ENCODE measurements at places on chromosomes 12 and 14.

- peak; percentile 6 for DNase-seq
Measured at GRCh38 chr12:54596526-54596946, 8.1 kb upstream of the PPP1R1A start.

DNA sequence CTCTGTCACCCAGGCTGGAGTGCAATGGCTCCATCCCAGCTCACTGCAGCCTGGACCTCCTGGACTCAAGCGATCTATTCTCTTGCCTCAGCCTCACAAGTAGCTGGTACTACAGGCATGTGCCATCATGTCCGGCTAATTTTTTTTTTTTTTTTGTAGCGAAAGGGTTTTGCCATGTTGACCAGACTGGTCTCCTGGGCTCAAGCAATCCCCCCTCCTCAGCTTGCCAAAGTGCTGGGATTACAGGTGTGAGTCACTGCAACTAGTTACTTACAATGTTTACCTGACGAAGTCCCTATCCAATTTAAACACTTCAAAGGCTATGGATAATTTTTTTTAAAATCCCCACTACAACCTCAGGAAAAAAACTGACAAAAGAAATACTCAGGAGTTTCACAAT is 1.8 kb downstream of the KRR1 start:
- DNase-seq, result no peak

DNA sequence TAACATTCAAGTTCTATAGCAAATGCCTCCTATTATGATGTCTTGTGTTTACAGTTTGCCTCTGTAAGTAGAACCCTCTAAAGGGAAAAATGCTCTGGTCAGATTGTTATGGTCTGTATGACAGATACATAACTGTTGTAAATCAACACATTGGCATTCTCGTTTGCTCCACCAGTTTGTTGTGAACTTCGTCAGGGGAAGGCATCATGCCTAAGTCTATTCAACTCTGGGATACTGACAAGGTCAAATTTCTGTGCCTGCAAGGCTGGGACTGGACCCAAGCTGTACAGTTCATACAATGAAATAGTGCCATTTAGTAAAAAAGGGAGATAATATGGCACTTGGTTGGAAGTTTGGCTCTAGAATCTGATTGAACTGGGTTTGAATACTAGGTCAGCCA is 392.3 kb downstream of the RAD51B start:
- no peak for DNase-seq

- no peak for DNase-seq
Measured at GRCh38 chr12:78418919-78419318, 445.7 kb upstream of the SYT1 start.

DNA sequence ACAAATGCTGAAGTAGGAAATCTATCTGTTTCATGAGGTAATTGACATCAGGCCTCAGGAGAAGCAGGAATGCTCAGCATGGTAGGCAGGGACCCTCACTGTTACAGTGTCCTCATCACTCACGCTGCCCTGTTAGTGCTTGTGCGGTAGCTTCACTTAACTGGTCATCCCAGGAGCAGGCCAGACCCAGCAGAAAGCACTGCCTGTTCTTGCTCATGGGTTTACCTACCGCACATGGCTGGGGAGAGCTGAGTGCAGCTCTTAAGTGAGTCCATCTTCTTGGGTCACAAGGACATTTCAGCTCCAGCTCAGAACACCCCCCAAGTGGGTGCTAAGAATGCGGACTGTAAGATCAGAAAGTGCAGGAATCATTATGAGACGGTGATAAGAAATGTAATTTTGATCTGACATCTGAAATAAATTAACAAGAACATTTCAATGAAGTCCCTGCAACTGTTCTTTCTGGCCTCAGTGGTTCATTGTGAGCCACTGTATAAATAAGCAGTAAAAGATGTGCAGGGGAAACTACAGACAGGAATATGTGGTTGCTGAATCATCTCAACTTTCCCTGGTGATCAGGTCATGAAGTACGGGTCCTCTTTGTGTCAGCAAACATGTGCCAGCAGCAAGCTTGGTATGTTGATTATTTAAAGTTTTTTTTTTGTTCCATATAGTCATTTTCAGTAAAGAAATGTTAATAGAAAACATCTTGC is 757.7 kb upstream of the TMEM132C start:
- peak; percentile 95 for DNase-seq

GRCh38 chr12:123916729-123917128 is 55.9 kb downstream of the CCDC92 start:
- DNase-seq, result no peak

- DNase-seq, result no peak
Measured at GRCh38 chr12:124495194-124495983, 72.0 kb downstream of the NCOR2 start.

DNA sequence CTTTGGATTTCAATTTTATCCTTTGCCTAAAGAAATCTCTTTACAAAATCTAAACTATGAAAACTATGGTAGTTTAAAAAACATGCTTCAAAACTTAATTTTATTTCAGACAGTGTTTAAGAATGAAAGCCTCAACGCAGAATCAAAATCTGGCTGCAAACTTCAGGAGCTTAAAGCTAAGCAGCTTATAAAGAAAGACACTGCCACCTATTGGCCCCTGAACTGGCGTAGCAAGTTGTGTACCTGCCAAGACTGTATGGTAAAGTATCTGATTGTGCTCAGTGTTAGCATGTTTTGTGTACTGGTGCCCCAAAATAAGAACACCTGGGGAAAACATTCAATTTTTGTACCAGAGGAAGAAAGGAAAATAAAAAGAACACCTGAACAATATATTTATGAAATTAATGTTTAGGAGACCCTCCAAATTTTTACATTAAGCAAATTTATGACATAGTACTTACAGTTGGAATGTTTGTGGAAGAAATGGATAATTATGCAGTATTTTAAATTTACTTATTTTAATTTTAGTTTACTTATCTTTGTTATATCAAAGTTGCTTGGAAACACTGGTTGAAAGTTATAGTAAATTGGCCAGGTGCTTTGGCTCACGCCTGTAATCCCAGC is 12.2 kb downstream of the UBR7 start:
- no peak for DNase-seq

DNA sequence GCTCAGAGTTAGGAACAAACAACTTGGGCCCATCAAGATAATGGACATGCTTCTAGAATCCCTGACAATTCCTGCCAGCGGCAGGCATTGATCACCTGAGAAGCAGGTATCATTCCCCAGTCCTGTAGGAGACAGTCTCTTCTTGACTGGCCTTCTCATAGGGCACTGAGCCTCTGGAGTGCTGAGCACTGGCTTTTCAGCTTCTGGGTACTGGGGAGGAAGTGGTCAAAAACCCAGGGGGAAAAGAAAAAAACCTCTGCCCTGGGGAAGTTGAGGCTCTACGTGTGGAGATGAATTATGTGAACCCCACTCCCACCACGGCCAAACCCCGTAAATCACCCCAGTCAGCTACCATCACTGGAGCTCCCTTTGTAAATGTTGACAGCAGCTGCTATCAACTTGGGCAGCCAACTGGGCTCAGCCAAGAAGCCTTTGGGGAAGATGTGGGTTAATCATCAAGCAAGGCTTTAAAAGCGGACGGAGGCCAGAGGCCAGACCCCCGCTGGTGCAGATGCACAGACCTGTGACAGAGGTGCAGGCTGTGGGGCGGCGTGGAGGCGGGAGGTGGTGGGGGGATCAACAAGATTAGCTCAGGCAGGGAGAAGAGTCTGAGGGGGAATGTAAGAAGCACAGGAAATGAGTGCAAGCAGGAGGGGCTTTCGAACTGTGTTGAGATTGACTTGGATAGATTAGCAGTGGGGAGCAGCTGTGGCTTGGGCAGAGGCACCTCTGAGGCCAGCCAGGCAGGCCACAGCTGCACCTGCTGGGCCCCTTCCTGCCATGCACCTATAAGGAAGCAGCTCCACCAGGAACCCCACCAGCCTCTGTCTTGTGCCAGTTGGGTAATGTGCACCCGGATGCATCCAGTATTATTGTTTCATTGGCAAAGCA is 105.4 kb upstream of the HIF1A start:
- no peak for DNase-seq

DNA sequence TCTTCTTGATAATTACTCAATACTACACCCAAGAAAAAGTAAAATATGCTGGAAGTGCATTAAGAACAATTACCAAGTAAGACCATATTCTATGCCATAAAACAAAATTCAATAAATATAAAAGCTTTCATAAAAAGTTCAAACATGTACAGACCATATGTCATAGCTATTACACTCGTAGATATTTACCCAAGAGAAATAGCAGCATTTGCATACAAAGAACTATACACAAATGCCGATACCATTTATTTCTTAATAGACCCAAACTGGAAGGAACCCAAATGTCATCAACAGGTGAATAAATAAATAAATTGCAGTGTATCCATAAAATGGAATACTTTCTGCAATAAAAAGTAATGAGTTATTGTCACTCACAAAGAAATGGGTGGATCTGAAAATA is 78.3 kb upstream of the SLC16A7 start:
- no peak for DNase-seq

DNA sequence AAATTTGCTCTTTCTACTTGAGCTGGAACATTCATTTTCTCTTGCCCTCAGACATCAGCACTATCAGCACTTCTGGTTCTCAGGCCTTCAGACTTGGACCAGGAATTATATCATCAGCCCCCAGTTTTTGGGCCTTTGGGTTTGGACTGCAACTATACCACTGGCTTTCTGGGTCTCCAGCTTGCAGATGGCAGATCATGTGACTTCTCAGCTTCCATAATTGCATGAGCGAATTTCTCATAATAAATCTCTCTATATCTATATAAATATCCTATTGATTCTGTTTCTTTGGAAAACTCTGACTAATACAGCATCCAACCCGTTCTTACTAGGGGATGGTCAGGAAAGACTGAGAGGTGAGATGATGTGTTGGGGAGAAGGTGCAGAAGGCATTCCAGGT is 22.4 kb upstream of the DYRK2 start:
- DNase-seq, result no peak

- no peak for DNase-seq
Measured at GRCh38 chr12:104680491-104680890, 223.7 kb downstream of the CHST11 start.

- no peak for DNase-seq
Measured at GRCh38 chr14:24246765-24247212, 4.4 kb upstream of the TINF2 start.

GRCh38 chr14:69079188-69079742 is 73.7 kb downstream of the DCAF5 start:
- peak; percentile 87 for DNase-seq

DNA sequence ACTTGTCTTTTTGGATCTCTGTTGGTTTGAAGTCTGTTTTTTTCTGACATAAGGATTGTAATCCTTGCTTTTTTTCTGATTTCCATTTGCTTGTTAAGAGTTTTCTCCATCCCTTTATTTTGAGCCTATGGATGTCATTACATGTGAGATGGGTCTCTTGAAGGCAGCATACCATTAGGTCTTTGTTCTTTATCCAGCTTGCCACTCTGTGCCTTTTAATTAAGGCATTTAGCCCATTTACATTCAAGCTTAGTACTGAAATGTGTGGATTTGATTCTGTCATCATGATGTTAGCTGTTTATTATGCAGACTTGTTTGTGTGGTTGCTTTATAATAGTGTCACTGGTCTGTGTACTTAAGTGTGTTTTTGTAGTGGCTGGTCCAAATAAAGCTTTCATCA is 100.0 kb downstream of the CCDC91 start:
- DNase-seq, result no peak

GRCh38 chr14:88075269-88075981 is 70.5 kb downstream of the GPR65 start:
- DNase-seq, result no peak

DNA sequence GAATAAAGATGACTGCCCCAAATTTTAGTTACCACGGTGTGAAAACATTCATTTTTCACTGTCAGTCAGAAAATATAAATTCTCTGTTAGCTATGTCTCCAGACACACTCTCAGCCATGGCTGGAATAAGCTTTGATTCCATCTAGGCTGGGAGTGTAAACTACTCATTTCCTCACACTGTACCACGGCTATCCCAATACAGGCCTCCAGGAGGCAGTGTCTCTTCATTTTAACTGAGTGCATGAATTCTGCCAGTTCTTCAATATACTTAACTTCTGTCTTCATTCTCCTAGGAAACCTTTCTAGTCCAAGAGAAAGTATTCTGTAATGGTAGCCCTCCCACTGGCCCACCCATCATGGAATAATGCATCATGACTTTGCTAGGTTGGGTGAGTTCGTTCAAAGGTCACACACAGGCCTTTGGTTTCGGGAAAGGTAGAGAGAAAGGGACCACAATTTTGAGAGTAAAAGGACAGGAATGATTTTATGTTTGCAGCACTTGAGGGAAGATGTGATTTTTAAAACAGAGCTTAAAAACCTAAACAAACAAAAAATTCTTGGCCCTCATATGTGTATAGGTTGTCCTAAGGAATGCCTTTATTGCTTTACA is 381.1 kb downstream of the SEC23A start:
- DNase-seq, result peak; percentile 23

- DNase-seq, result no peak
Measured at GRCh38 chr14:99509871-99510555, 28.8 kb downstream of the CCNK start.

- DNase-seq, result no peak
Measured at GRCh38 chr12:92331383-92331782, 185.7 kb upstream of the BTG1 start.

DNA sequence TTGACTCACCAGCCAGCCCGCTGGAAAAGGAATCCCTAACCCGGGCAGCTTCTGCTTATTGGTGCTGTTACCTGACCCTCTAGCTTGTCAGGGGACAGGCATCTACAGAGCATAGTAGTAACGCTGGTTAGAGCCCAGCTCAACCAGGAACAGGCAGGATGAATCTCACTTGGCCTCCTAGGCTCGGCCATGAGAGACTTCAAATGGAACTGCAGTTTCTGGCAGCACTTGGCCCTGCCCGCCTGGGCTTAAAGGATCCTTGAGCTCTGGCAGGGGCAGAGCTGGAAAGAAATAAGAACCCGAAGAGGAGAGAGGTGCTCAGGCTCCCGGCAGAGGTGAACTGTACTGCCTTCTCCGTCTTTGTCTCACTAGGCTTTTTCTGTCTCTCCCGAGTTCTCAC is 2.3 kb upstream of the LHX5 start:
- no peak for DNase-seq

- DNase-seq, result no peak
Measured at GRCh38 chr12:111093428-111094142, 173.2 kb upstream of the MYL2 start.

GRCh38 chr14:96084796-96085195 is 45.6 kb downstream of the C14orf132 start:
- no peak for DNase-seq

DNA sequence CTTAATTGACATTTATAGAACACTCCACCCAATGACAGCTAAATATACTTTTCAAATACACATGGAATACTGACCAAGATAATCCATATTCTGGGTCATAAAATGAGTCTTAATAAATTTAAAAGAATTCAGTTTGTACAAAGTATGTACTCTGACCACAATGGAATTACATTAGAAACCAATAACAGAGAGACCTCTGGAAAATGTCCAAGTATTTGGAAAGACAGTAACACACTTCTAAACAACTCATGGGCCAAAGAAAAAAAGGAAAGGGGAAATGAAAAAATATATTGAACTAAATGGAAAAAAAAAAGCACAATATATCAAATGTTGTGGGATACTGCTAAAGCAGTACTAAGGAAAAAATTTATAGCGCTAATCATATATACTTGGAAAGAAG is 52.0 kb downstream of the CRACR2A start:
- peak; percentile 80 for DNase-seq

GRCh38 chr14:55730592-55731310 is 150.7 kb downstream of the KTN1 start:
- DNase-seq, result no peak

GRCh38 chr14:79356040-79356439 is 855.3 kb downstream of the DIO2 start:
- DNase-seq, result no peak

GRCh38 chr12:12079291-12079690 is 8.6 kb downstream of the BCL2L14 start:
- no peak for DNase-seq

GRCh38 chr14:97408503-97408902 is 611.3 kb downstream of the VRK1 start:
- DNase-seq, result no peak

Measured in fibroblast of skin of left quadriceps (primary cell).